ENCODE measurements at places on chromosomes 16 and 17.

GRCh38 chr16:31695667-31696066 lies 168.0 kb downstream of the AHSP start:
- no peak for DNase-seq

DNA sequence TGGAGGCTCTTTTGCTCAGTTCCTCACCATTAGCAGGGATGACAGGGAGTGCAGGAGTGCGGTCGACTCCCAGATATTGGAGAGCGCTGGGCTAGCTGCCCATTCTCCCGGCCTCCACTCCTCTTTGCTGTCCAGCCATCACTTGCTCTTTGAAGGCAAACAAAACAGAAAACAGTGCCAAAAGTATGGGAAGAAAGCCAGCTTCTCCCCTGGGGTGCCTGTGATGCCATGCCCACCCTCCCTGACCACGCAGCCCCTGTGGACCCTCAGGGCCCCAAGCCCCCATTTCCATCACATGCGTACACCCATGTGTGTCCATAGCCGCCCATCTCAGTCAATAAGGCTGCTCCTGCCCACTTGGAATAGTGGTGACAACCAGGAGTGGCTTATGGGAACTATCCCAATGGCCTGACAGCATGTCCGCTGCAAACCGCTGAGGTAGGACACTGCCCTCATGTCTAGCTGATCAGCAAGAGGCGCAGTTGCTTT lies 30.0 kb downstream of the MAPT start:
- no peak for DNase-seq

DNA sequence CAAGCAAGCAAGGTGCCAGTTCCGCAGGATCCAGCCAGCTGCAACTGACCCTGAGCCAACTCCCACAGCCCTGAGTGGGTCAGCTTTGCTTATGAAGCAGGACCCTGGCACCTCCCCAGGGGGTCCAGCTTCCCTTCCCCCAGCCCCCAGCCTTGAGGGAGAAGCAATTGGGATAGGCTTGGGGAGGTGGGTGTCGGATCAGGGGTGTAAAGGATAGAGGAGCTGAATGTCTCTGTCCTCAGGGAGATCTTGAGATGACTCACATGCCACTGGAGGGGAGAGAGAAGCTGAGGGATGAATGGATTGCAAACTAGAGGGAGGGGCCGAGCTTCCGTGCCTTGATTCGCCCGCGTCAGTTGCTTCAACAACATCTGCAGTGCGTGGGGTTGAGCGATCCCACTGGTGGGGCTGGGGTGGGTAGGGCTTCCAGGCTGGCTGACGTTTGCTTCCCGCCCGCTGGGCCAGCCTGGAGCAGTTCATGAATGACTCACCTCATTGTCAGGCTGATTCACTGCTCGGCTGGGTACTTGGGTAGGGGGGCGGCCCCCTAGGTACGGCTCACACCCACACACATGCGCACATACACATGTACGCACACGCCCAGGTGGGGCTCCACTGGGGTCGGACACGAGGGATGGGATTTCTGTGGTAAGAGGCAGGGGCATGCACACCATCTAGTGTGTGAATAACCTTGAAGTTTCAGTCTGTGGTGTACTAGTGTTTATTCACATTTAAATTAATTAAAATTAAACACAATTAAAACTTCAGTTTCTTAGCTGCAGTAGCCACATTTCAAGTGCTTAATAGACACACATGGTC lies 3.6 kb upstream of the HROB start:
- DNase-seq, result peak; percentile 51

GRCh38 chr17:252456-252855 lies 71.0 kb upstream of the DOC2B start:
- no peak for DNase-seq

DNA sequence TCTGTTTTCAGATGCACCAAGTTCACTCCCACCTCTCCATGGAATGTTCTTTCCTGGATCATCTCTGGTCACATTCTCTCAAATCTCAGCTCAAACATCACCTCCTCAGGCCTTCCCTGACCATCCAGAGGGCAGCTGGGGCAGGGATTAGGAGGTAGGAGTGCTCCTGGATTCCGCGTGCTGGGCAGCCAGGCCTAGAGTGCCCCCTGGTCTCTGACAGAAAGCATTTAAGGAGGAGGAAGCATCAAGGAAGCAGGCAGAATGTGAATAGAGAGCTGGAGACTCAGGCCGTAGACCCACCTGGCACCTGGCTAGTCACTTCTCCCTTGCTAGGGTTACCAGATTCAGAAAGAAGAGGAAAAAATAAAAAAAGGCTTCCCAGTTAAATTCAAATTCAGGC lies 2.5 kb upstream of the CYB561 start:
- no peak for DNase-seq

DNA sequence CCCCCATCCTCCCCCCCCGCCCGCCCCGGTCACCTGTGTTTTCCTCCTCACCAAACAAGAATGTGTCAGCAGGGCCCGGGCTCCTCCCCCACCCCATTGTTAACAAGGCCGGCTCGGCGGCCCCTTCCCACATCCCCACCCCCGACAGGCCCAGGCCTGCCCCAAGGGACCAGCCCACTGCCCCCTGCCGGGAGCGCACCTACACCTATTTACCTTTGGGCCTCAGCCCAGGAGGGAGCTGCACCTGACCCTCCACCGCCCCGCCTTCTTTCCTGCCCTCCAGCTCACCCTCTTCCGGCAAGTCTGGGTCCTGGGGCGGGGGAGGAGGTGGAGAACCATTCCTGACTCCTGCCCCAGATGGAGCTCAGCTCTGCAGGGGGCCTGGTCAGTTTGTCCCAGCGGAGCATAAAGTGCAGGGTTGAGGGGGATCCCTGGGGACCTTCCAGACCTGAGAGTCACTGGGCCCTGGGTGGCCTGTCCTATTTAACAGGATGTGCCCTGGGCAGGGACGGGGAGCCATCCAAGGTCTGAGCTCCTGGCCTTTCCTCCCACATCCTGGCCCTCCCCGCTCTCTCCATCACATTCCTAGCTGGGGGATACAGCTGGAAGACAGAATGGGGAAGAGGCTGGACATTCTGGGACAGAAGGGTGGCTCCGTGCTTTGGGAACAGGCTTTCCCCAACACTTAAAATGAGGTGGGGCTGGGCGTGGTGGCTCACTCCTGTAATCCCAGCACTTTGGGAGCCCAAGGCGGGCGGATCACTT lies 8.3 kb downstream of the FOXJ1 start:
- no peak for DNase-seq

GRCh38 chr17:74212209-74212912 lies 1.0 kb upstream of the TTYH2 start:
- DNase-seq, result no peak

GRCh38 chr16:81436386-81436785 lies 8.2 kb upstream of the CMIP start:
- DNase-seq, result no peak

DNA sequence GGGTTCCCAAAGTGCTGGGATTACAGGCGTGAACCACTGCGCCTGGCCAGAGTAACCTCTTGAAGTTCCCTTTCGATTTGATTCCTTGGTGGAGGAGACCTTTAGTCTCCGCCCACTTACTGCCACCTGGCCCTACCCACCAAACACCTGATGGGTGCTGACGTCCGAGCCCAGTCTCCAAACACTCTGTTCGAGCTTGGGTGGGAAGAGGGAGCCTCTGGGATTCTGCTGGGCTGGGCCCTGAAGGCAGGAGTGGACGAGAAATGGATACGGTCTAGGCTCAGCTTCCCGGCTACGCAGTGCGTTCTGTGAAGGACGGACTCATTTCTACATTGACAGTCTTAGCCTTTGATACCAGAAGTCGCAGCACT lies 870 bp upstream of the ITGA3 start:
- peak; percentile 47 for DNase-seq

GRCh38 chr17:82899941-82900340 lies 60.1 kb upstream of the ZNF750 start:
- DNase-seq, result no peak

GRCh38 chr16:57871456-57871855 lies 69.2 kb upstream of the KIFC3 start:
- DNase-seq, result peak; percentile 36

DNA sequence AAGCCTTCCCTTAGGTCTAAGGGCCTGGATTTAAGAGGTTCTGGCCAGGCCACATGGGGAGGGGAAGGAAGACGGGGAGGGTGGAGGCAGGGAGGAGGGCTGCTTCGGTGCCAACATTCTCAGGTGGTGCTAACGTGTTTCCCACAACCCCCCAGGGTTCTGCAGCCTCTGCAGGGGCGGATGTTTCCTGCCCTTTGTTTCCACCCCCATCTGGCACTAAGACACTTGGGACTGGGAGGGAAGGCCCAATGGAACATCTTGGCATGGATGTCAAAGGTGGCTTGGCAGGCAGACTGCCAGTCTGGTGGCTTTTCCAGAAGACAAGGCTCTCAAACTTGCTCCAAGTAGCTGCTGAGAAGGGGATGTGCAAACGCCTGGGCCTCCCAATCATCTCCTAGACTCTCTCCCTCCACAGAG lies 12.7 kb downstream of the HIC1 start:
- DNase-seq, result peak; percentile 79

- DNase-seq, result no peak
Observed at GRCh38 chr17:80999536-81000333, 8.1 kb downstream of the CHMP6 start.

GRCh38 chr16:79452671-79453070 lies 147.9 kb downstream of the MAF start:
- DNase-seq, result peak; percentile 12

GRCh38 chr17:17781591-17782496 lies 54.9 kb downstream of the SREBF1 start:
- DNase-seq, result peak; percentile 62

- no peak for DNase-seq
Observed at GRCh38 chr17:62009220-62009619, 55.9 kb downstream of the MED13 start.

DNA sequence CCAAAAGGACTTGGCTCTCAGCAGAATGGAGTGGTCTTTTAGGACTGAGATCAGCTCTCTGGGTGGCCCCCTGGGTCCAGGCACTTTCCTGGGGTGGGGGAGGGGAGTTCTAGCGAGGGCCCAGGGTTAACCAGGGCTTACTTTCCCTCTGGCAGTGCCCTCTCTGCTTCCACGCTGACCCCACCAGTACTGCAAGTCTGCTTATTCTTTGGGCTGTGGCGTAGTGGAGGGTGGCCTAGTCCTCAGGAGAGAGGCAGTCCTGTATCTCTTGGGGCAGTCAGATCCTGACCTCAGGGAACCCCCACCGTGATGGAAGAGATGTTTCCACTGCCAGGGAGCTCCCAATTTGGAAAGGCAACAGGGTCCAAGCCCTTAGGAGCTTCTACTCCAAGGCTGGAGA lies 79.4 kb downstream of the CCDC182 start:
- DNase-seq, result no peak

- no peak for DNase-seq
Observed at GRCh38 chr16:77539421-77540034, 104.7 kb upstream of the ADAMTS18 start.

DNA sequence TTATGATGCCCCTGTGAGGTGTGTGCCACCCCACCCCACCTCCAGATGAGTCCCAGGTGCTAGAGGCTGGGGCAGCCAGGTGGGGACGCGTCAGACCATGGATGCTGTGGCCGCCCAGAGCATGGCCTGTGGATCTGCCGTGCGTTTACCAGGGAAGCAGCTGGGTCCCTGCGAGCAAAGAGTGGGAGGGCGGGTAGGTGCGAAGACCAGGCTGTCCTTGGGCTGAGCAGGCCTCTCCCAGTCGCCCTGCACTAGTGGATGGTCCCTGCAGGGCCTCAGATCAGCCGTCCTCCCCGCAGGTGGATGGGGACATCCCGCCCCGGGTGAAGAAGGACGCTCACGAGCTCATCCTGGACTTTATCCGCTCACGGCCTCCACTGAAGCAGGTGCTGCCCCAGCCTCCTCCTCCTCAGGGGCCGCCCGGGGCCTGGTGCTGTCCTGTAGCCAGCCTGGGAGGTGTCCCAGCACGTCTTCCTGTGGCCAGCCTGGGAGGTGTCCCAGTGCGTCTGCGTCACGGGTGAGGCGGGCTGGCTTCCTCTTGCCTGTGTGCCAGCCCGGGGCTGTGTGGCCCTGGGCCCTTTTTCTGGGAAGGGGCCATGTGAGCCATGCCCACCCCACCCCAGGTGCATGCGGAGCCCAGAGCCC lies 18.0 kb upstream of the TCF25 start:
- no peak for DNase-seq

DNA sequence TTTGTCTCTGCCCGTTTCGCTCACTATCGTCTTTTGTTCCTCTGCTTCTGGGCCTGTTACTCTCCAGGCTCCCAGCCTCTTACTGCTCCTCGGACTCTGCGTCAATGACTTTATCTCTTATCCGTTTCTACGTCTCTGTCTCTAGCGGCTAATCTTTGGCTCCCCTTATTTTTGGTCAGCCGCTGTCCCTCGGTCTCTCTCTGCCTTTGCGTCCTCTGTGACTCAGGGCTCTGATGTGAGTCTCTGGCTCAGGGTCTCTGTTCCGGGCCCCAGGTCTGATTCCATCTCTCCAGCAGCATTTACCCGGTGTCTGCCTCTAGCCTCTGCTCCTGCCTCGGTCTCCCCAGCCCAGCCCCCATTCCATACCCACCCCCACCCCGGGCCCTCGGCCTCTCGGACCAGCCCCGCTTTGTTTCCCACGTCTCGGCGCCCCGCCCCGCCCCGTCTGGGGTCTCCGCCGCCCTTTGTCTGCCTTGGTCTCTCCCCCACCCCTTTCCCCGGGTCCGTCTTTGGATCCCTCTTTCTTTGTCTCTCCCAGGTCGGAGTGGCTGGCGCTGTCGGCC lies 547 bp upstream of the ZNF48 start:
- peak; percentile 64 for DNase-seq

DNA sequence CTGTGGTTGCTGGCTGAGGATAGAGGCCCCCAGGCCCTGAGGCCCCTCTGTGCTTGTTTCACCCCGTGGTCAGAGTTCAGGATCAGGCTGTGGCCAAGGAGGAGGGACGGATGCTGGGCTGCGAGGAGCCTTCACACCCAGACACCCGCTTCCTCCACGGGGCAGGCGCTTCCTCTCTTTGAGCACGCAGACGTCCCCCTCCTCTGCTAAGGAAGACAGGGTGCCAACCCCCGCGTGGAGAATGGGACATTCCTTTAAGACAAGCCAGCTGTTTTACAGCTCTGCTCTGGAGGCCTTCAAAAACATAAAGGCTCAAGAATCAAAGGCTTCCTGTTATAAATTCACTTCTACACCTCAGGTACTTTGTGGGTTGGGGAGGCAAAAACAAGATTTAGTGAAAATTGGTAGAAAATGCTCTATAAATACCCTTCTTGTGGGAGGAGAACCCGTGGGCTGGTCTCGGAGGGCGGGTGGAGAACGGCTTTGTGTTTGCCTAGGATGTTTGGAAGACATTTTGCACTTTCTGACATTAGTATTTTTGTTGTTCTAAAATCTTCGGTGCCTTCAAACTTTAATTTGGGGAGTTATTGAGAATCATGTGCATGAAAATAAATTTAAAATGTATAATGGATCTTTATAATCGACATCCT lies 60.8 kb upstream of the FOXF1 start:
- no peak for DNase-seq

GRCh38 chr16:89506113-89506504 lies 2.1 kb upstream of the SPG7 start:
- peak; percentile 51 for DNase-seq

GRCh38 chr16:72658888-72659717 lies 388.8 kb downstream of the ZFHX3 start:
- no peak for DNase-seq

GRCh38 chr17:76240461-76241203 lies at the start of gene RNF157:
RNF157 (minus strand) TSS chr17:76240493; CDS start chr17:76240240, 253 bp downstream.
- peak; percentile 88 for DNase-seq

DNA sequence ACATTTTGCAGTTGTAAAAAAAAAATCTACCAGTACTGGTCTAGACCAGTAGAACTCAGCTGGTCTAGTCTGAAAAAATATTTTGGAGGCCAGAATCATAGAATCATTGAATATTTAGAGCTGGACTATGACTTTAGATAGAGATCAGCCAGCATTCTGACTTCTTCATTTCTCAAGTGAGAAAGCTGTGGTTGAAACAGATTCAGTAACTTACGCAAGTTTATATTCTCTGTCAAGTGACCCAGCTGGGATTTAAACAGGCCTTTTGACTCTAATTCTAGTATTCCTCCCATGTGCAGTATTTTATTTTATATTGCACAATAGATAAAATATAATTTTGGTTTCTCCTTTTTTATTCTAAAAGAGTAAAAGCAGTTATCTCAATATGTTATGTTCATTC lies 4.9 kb downstream of the TNRC6A start:
- no peak for DNase-seq
